Activated naive CD4-positive, alpha-beta T cell (primary cell): ENCODE measurements at places on chromosomes 3 and 15.
A peak's percentile ranks its signal among the peaks of the same experiment; 100 is the strongest.

DNA sequence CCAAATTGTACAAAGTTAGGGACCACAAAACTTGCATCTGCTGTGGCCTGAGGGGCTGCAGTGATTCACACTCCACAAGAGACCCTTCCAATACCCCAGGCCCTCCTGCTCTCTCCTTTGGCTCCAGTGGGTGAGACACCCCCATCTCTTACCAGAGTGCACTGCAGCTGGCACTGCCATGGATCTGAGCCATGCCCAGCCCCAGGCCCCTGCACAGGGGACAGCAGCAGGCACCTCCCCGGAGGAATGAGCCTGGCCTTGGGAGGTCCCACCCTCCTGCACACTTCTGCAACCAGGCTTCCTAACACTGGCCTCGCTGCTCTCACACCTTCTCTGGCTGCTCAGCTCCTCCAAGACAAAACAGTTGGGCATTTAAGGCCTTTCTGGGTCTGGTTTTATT is 16.3 kb upstream of the TSPAN3 start:
- no peak for DNase-seq

DNA sequence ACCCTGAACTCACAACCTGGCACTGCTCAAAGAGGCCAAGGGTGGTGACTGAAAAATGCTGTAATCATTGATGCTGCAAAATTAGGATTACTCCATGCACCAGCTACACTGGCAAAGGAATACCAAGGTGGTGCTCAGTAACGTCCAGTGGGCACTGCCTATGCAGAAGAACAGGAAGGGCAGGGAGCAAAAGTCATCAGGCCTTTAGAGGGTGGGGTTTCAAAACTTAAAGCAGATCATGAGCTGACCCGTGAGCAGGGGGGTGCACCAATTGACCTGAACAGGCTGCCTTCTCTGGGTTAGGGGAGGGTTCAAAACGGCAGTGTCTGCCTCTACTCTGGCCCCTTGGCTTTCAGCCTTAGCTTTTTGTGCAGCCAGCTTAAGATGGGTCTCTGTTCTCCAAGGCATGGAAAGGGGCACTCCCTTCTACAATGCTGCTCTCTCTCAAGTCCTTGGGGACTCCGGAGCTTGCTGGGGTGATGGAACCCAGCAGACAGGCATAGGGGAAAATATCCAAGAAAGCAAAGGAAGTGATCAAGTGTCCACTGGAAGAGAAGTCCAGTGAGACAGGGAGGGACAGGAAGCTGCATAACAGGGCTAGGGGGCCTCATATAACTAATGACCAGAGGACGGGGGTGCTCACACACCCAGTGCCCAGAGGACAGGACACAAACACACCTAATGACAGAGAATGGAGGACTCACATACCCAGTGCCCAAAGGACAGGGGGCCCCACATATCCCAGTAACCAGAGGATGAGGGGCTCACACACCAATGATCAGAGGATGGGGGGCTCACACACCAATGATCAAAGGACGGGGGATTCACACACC is 11.4 kb downstream of the RAB6B start:
- DNase-seq = no peak

DNA sequence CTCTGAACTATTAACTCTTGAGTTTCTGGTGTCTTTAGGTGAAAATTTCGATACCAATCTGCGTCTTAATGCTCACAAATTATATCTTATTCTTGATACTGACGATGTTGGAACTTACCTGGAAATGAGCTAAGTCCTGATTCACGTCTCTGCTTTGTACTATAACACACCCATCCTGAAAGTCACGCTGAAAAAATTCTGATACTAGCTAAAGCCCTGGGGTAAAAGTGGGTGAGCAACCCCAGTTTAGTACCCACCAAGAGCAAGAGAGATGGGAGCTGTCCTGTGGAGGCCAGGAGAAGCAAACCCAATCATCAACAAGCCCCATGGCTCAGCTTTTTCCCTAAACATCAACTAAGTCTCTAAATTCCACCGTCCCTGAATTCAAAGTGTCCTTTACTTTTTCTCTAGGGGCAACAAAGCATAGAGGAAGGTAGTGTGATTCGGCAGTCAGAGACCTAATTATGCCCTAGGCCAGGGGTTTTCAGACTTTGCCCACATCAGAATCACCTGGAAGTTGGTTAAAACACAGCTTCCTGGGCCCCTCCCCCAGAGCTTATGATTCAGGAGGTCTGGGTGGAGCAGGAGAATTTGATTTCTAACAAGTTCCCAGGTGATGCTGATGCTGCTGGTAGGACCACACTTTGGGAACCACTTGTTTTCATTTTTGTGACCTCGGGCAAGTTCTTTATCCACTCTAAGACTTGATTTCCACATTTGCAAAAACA is 90.2 kb downstream of the OSBPL10 start:
- DNase-seq = no peak

DNA sequence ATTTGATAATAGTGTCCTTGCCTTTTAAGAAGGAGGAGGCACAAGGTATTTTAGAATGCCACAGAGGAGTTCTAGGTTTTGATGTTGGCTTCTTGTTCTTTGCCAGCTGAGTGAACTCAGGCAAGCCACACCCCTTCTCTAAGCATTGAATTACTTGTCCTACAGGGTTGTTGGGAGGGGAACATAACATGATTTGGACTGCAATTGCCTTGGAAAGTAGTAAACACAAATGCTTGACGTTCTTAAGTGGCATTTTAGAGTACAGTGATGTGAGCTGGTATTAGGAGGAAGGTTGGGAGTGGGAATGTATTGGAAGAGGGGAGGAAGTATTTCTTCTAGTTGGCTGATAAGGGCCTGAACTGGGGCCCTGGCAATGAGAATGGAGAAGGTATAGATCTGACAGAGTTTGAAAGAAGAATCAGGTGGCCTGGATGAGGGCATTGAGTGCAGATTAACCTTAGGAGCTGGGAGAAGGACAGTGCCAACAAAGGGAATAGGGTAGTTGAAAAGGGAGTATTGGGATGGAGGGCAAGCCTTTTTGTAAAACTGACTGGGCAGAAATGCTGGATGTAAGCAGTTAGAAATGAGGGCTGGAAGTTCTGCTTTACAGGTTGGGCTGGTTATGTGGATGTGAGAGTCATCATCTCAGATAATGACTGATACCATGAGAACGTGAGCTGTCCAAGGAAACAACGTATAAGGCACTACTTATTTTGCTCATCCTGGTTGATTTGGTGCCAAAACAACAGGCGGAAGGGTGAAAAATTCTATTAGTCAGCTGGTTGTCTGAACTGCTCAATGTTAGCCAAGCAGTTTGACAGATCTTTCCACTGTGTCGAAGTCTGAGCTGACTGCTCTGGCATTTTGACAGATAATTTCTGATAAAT is 16.7 kb downstream of the KAT2B start:
- DNase-seq = no peak

DNA sequence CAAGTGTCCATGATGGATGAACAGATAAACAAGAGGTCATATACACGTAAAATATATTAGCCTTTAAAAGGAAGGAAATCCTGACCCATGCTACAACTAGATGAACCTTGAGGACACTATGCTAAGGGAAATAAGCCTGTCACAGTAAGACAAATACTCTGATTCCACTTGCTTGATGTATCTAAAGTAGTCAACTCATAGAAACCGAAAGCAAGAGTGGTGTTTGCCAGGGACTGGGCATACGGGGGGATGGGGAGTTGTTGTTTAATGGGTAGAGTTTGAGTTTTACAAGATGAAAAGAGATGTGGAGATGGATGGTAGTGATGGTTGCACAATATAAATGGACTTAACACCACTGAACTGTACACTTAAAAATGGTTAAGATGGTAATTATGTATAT is 65.4 kb downstream of the C3orf70 start:
- no peak for DNase-seq

DNA sequence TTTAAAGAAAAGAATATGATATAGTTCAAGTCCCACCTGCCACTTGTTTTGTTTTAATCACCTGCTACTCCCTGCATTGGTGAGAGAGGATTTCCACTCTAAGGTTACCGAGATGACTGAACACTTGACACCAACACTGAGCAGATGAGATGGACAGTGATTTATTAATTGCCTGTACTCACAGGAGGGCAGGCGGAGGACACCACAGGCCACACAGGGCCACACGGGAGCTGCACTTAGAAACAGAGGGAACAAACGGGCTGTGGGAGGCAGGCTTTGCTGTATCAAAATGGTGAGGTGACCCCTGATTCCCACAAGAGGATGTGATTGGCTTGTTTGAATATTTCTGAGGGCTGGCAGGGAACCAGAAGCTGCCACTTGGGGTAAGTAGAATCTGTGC is 10.8 kb downstream of the MINAR1 start:
- no peak for DNase-seq

DNA sequence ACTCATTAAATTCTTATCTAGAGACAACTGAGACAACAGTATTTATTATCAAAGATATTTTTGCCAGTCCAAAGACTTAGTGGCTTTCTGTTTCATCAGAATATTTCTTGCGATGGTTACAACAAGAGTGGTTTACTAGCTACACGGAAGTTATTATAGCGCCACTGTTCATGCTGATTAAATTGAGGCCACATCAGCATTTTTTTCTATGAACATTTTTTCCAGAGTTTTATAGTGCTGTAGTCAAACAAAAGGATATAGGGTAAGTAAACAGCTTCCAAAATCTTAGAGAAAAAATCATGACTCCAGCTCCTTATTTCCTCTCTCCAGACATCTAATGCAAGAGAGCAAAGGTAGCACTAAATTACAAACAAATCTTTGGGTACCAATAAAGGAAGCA is 1264.4 kb downstream of the ZPLD1 start:
- DNase-seq = no peak

GRCh38 chr3:171049861-171050444 is 23.4 kb upstream of the SLC2A2 start:
- peak; percentile 7 for DNase-seq

DNA sequence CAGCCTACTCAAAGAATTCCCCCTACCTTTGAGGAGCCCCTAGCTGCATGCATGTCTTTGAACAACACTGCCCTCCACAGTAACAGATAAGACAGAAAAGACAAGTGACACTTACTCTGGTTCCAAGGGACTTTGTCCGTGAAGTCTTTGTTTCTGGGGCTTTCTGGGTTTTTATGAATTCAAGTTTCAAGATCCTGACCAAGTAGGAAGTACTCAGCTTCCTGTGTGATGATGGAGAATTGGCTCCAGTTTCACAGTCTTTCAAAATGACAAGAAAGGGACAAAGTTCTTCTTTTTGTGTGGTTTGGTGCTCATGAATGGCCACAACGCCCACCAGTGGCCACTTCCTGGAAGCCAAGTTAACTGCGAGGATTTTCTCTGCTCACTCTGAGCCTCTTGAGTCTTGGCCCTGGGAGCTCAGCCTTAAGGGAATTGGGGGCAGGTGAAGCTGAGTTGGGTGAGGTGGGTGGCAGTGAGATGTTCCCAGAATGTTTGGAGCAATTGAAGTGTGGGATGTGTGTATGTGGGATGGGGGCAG is at the start of gene CCR1:
Gene CCR1, minus strand, starts transcription at position 147 of the 538 bp plus-strand sequence. CDS start 4,000 bp downstream, outside the sequence.
- DNase-seq = no peak

DNA sequence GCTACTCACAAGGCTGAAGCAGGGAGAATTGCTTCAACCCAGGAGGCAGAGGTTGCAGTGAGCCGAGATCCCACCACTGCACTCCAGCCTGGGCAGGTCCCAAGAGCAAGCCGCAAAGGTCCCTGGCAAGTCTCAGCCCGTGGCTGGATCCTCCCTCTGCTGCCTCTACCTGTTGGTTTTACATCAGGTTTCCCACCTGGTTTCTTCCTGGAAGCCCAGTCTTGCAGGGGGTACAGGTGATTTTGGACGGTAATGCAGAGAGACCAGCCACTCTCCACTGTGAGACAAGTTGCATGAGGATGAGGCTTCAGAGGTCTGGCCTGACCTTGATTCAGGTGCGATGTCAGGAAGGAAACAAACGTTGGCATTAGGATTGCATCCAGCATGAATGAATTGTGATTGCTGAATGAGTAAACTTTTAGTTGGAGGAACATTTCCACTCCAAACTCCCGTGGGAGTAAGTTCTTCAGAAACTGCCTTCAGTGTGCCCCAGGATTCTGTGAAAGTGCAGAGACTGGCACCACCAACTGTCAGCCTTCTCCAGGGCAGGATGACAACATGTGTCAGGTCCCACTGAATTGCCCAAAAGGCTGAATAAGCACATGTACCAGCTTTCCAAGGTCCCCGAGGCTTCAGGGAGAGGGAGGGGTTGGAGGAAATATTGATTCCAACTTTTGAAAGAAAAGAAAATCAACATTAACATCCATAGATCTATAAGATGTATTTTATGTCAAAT is 189.4 kb downstream of the TJP1 start:
- no peak for DNase-seq

- DNase-seq = no peak
These were observed 317.8 kb downstream of the SHQ1 start for GRCh38 chr3:72530426-72530825.

DNA sequence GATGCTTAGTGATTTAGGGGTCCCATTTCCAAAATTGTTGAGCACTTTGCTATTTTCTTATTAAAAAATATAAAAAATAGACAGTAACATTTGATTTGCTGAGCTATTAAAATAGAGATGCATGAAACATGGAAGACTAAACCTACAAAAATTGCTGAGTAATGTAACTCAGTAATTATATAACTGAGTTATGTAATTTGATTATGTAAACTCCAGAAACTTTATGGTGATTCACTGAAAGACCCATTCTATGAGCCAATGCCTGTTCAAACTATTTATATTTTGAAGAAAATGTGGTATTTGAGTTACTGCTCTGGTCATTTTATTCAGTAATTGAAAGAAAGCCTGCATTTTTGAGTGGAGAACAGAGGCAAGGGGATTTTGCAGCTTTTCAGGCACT is 1221.5 kb upstream of the ALCAM start:
- DNase-seq = no peak

DNA sequence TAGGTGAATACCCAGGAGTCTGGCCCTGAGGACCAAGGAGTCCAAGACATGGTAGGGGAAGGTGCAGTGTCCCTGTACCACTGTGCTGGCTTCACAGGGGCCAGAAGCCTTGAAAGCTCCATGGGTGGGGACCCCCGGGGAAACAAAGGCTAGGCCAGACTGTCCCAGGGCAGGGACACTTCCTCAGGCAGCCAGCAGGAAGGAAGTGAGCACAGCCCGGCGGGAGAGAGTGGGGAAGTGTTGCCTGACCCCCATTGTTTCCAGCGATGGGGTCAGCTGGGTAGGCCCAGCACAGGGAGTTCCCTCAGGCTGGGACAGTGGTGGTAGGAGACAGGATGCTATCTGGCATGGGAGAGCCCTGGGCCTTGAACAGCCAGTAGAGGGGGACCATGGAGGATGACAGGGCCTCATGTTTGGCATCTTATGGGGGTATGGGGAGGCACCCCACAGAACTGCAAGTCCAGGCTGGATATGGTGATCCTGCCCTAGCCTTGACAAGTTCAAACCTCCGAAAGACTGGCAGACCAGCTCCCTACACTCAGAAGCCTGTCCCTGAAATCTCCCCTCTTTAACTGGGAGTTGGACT is 1.2 kb upstream of the HYAL2 start:
- no peak for DNase-seq

DNA sequence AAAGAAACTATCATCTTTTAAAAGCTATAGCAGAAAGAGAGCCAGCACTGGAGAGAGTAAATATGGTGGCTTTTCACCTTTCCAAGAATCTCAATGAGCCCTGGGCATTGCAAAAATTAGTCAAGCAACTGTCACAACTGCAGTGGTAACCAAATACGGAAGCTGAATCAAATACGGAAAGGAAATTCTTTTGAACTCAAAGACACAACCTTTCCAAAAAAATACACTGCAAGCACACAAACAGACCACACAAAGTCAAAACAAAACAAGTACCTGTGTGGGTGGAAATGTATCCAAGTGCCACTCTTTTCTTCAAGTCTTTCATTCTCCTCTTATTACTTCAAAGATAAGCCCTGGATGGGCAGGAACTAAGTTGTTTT is 17.6 kb downstream of the VGLL4 start:
- DNase-seq = no peak

- no peak for DNase-seq
These were observed 154.7 kb upstream of the CADPS start for GRCh38 chr3:63029921-63030320.

- DNase-seq = no peak
These were observed 8.2 kb downstream of the OSBPL11 start for GRCh38 chr3:125587039-125587648.
